NCI-H1417 treated with DMSO at 0.1 percent for 48 hours (cell line): ENCODE measurements at places on chromosomes 5 and 9.

- no peak for DNase-seq
Observed at GRCh38 chr9:19441730-19442129, 32.9 kb downstream of the ACER2 start.

DNA sequence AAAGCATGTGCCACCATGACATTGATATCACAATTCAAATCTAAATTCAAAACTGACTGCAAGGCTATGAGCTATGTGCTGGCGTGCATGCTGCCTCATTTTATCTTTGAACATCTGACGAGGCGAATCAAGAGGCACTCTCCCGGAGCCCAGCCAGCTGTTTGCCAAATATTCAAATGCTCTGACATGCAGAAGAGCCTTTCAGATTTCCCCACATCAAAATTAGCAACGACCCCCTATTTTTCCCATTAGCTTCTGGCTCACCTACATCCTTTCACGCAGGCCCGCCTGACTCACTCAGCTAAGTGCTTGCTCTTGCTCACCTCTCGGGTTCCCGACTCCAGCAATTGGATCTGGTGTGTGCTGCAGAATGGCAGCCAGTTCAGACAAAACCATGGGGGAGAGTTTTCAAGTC is 159.0 kb downstream of the NR2F1-AS1 start:
- no peak for DNase-seq

GRCh38 chr9:127608104-127608966 is 3.7 kb upstream of the STXBP1 start:
- DNase-seq, result peak; percentile 90

GRCh38 chr5:128116445-128116844 is 32.9 kb downstream of the SLC12A2 start:
- no peak for DNase-seq

DNA sequence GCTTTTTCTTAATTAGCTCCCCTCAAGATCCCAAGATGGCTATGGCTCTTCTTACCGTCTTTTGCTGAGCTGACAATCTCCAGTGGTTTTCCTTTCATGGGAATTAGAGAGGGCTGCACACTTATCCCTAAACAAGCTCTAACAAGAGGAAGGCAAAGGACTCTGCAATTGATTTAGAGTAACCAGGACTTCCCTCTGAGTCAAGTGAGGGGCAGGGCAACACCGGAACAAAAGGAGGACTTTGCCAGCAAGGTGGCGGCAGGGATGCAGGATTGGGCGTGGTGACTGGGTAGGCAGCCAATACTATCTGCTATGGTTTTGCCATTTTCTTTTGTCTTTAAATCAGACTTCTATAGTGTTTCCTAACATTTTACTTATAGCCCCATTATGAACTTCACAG is 9.8 kb downstream of the SLC44A1 start:
- DNase-seq, result no peak

- DNase-seq, result no peak
Observed at GRCh38 chr5:178532236-178532635, 58.0 kb downstream of the COL23A1 start.

DNA sequence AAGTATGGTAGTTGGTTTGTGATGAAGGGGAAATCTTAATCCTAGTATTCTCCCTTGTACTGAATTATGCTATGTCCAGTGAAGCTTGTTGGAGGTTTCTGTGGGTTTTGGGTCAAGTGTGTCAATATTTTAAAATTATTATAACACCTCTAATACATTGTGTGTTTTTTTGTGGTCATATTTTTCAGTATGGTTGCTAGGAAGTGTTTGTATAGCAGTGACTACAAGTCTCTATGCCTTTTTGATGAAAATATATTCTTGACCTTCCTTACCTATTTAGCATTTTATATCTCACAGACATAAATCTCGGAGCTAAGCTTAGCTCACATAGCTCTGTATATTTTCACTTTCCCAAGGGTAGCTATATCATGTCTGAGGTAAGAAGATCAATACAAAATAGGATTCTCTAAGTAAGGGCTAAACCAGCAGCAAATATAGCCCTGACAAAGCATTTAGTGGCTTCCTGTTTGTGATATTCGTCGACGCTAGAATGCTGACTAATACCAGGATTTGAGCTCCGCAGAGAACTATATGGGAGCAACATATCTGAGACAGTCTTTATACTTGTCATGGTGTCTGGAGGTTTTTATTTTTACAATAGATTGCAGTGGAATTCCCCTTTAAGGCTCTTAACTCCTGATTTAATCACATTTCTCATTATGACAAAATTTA is 82.3 kb downstream of the MACIR start:
- no peak for DNase-seq
